ENCODE measurements at places on chromosomes 5 and 9.

DNA sequence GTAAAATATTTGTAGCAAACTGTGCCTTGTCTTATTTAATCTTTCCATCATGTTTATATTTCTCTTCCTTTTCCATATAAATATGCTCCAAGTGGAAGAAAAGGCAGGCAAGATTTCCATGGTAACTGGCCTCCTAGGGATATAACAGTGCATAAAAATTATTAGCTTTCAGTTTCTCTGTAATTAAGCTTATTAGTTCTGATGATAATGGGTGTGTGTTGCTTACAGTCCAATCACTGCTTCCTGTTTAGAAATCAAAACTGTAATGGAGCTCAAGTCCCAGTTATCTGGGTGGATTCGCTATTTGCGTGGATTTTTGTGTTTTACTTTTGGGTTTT, 213.0 kb downstream of the PJA2 start:
- no peak for DNase-seq

DNA sequence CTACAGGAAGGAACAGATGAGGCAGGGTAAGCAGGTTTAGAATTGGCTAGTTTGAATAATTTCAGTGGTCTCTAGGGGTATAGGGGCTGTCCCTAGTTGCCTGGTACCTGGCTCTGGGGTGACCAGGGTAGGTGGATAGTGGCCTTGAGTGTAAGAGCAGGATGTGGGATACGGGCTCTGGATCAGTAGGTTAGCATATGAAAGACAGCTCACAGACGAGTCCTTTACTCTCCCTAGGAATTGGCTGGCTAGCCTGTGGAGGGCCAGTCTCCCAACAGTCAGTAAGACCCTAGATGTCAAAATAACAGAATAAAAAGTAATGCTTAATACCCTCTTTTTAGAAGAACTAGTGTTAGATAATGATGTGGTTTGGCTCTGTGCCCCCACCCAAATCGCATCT, 16.6 kb upstream of the C9orf152 start:
- no peak for DNase-seq

DNA sequence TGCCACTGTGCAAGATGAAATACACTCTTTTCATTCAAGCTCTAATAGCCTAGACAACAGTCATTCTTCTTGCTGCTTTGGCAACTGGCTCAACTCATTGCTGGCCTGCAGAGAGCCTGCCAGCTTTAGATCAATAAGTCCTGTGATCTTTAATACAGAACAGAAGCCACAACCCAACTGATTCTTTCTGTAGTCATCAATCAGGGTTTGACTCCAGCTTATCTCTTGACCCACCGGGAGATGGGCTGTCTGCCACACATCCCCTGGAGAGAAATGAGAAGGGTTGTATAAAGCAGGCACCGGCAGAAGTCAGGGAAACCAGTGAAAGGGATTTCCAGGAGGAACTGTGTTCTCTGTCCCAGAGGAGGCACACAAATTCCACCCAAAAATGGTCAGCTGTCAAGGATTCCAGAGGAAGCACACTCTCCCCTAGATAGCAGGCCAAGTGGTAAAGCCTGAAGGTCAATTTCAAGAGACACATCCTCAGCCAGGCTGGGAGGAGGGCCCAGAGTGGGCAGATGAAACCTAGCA, 24.5 kb downstream of the LHFPL2 start:
- no peak for DNase-seq

- DNase-seq = no peak
These were observed 118.4 kb downstream of the PAM start for GRCh38 chr5:102873379-102873932.

- DNase-seq = no peak
These were observed 11.7 kb downstream of the BRINP1 start for GRCh38 chr9:119357336-119358096.

DNA sequence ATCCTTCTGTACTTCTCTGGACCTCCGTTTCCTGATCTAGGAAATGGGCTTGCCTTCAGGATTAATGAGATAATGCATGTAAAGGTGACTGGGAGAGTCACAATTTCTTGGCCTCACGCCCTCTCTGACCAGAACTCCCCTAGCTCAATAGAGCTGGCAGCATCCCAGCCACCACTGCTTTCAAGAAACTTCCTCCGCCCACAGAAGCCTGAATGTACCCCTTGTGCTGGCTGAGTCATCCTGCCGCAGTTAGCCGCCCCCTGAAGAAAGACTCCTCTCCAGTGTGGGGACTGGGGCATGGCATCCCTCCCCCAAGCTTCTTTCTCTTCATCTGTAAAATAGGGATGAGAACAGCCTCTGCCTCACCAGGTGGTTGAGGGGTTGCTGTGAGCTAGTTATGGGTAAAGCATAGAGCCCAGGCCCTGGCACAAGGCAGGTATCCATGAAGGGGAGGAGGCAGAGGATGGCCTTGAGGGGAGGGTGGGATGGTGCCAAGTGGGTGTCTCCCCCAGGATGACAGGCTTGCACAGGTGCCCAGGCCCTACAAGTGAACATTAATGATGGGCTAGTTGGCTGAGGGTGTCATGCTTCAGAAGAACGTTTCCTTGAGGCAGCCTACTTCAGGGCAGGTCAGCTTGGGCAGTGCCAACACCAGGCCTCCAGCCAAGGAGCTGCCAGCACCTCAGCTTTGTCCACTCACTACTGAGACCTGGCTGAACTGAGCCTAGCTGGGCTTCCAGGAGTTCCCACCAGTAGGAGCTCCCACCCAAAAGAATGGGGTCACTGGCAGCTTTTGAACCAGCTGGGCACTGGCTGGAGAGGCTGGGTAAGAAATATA, 3.4 kb downstream of the PDLIM4 start:
- DNase-seq = no peak

- no peak for DNase-seq
These were observed 49.7 kb downstream of the CYSTM1 start for GRCh38 chr5:140224658-140225057.

DNA sequence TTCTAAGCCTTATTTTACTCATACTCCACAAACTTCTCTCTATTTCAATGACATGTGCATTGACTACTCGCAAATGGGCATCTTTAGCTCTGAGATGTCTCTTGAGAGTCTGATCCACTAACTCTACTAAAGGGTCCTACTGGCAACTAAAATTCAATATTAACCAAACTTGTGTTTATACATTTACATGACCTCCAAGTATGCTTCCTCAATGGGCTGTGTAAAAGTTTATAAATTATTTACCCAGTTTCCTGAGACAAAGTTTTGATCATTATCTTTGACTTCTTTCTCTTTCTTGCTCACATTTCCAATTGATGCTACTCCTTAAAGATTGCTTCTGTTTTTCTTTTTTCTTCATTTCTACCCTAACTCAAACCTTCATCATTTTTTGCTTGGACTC, 510.1 kb upstream of the DAB2 start:
- no peak for DNase-seq

GRCh38 chr9:38205279-38205678, 136.3 kb upstream of the SHB start:
- no peak for DNase-seq

- no peak for DNase-seq
These were observed 19.0 kb downstream of the ATOX1 start for GRCh38 chr5:151739395-151739794.

- DNase-seq = no peak
These were observed 17.3 kb upstream of the TGFBI start for GRCh38 chr5:136011414-136012001.

DNA sequence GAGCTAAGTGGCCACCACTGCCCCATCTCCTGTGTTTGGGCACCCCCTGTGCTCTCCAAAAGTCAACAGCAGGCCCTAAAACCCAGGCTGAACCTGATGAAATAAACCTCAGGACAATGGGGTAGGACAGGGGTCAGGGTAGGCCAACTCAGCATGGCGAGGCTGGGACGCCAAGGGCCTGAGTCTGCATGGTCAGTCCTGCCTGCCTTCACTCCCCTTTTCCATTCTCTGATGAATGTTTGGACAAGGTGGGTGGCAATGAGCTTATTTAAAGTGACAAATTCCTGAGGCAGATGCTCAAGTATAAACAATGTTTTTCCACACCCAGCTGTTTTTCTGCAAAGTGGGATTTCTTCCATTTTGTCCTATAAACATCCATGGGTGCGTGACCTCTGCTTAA, 47.2 kb upstream of the CXCL14 start:
- no peak for DNase-seq

GRCh38 chr9:110152704-110153374, 55.1 kb downstream of the C9orf152 start:
- peak; percentile 58 for DNase-seq

- no peak for DNase-seq
These were observed 440.0 kb downstream of the SEMA5A start for GRCh38 chr5:9105851-9106250.

- no peak for DNase-seq
These were observed 4.0 kb downstream of the RANBP3L start for GRCh38 chr5:36297653-36298052.

DNA sequence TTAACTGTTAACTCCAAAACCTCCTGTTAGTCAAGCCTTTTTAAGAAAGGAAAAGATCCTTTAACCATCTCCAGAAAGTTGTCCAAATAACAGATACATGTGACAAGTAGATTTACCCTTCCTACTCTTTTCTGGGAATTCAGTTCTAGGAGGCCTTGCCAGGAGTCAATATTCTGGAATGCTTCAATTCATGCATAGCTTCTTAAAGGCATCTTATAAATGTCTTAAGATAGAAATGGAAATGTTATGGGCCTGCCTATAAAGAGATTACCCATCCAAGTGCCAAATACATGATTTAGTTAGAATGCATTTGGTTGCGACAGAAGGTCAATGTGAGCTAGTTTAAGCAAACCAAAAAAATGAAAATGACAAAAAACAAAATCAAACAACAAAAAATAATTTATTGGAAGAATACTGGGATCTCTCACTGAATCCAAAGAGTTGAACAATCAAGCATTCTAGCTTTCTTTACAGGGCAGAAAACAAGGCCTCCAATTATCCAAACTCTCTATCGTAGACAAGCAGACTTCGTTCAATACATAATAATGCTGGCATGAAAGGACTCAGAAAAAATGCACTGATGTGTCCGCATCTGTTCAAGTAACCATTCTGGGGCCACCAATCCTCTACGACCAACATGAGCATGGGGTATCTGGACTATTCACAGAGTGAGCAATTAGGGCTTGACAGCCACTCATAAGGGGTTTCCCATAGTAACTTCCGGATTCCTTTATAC, 188.6 kb downstream of the CTNND2 start:
- DNase-seq = no peak

DNA sequence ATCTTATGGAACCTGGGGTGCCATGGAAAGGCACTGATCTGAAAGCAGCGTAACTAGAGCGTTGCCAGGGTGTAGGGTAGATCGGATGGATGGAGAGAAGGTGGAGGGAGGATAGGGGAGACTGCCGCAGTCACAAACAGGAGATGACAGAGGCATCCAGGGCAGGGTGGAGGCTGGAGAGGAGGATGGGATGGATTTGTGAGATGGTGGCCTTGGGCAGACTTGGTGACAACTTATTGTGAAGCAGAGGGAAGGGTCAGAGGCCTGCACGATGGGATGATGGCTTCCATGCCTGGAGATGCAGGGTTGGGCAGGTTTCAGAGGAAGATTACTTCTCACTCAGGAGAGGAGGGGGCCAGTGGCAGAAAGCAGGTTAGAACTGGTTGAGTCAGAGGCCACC, 2.4 kb downstream of the GLIPR2 start:
- DNase-seq = no peak

- no peak for DNase-seq
These were observed 725.3 kb upstream of the PTPRD start for GRCh38 chr9:11338130-11338529.

DNA sequence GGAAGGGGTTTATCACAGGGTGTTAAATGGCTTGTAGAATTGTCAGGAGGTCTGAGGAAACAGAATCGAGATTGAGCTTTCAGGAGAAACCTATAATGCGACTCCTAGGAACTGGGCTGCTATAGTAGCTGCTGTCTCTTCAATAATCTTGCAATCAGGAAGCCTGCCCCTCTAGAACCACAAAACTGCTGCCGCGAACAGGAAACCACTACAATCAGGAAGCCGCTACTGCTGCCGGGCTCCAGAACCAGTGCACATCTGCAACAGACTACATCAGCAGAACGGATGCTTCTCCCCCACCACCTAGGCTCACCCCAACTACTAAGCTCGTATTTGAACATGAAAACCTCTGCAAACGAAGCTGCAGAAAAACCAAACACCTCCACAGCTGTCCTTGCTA, 31.6 kb downstream of the TNFSF8 start:
- peak; percentile 85 for DNase-seq

DNA sequence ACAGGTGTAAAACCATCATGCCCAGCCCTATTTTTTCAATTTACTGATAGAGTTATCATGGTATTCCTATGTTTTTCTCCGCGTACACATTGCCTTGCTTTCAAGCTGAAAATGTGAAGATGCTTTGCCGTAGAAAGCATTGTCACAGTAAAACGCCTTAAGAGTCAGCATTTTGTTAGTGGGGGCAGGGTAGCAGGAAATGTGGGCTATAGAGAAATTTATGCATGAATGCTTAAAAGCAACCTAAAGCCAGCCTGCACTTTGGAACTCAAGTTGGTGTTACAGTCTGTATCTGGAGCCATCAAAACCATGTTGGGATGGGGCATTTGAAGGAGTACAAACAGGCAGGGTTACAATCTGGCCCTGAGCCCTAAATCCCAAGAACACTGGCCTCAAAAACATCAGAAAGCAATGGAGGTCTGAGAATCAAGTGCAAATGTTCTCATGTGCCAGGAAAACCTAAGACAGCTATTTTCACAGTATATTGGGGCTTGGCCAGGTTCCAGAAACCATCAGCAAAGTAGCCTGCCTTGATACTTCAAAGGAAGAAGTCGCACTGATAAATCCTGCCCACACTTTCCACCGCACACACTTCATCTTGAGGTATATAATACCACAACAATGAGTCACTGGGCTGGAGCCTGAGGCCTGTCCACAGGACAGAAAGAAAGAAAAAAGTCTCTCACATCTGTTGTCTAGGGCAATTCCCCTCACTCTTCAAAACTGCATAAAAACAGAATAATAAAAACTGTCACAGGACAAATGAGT, 313.8 kb downstream of the ENC1 start:
- peak; percentile 56 for DNase-seq

- DNase-seq = no peak
These were observed 135.6 kb upstream of the LPCAT1 start for GRCh38 chr5:1659100-1659981.

GRCh38 chr9:118414676-118415075, 710.5 kb downstream of the TLR4 start:
- no peak for DNase-seq

DNA sequence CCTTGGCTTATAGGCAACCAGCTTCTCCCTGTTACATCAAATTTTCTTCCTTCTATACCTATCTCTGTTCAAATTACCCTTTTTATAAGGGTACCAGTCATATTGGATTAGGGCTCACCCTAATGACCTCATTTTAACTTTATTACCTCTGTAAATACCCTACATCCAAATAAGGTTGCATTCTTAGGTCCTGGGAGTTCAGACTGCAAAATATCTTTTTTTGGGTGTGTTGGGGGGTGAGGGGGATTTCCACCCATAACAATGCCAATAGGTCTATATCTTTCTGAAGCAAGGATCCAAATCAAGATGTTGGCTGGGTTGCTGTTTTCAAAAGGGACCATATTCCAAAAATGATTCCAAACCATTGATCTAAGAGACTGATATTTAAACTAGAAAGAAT, 141.7 kb downstream of the XRCC4 start:
- DNase-seq = no peak

Measured in CD4-positive, alpha-beta T cell treated with Interleukin-10 for 1 hour (primary cell).